ENCODE measurements at places on chromosomes 7 and 10. TPM values are rescaled to one million over a fixed set of nuclear protein-coding genes. Genes with fewer than 3 reads are reported as not detected.

Gene NPY4R2
- 8.3 TPM for total RNA-seq

Gene GIMAP6
- total RNA-seq = 8.5 TPM

Gene GATA3
- total RNA-seq = 0.78 TPM

Gene KCP
- 0.81 TPM for total RNA-seq

Gene OR2A5
- not detected for total RNA-seq

Gene FXYD4
- total RNA-seq = not detected

Gene PRF1
- total RNA-seq = 2.7 TPM

Gene MGMT
- 15.3 TPM for total RNA-seq

Gene ZPBP
- not detected for total RNA-seq

Gene LRMDA
- total RNA-seq = 10.6 TPM

Gene NPSR1
- 1.2 TPM for total RNA-seq

Gene PTPN20
- 2.7 TPM for total RNA-seq

Gene GNG11
- 4.2 TPM for total RNA-seq

Gene CRTAC1
- 1.5 TPM for total RNA-seq

Gene MUC12
- total RNA-seq = 2,027 TPM

Gene EBF3
- total RNA-seq = 0.78 TPM

Gene SERPINE1
- total RNA-seq = 1.8 TPM

Gene PIP
- not detected for total RNA-seq

Gene RASSF4
- total RNA-seq = 29.4 TPM

Gene SFRP4
- total RNA-seq = 0.39 TPM

Gene EPO
- not detected for total RNA-seq
